Head of caudate nucleus (tissue), 42 donors: ENCODE measurements at places on chromosomes 4 and X.

DNA sequence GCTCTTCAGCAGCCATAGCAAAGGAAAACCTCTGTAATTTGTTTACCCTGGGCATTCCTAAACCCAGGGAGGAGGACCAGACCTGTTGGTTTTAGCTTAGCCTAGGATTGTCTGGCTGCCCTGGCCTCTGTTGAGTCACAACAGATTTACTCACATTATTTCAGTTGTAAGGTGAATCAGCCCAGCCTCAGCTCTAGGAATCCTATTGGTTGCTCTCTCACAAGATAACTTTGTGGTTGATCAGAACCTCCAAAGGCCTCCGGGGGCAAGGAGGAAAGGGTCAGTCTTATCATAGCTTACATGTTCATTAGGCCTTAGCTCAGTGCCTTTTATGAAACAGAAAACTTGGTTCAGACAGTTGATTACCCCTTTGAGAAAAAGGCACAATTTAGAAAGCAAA lies 41.0 kb downstream of the PDK3 start:
- no peak for DNase-seq

DNA sequence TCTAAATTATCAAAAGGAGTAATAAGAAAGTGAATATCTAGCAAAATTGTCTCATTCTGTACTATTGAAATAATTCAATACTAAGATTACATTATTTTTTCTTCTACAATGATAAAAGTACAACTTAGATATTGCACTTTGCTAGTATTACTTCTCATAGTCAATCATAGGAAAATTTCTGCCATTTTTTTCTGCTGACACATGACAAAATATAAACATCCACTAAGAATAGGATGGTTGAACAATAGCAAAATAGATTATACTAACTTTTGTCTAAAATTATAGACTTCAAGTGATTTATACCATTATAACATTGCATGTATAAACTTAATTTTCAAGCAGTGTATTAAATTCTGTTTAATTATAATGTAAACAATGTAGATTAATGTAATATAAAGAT lies 540.2 kb downstream of the PDHA2 start:
- no peak for DNase-seq

GRCh38 chr4:3724319-3725231 lies 41.6 kb upstream of the ADRA2C start:
- peak; percentile 39 for DNase-seq

DNA sequence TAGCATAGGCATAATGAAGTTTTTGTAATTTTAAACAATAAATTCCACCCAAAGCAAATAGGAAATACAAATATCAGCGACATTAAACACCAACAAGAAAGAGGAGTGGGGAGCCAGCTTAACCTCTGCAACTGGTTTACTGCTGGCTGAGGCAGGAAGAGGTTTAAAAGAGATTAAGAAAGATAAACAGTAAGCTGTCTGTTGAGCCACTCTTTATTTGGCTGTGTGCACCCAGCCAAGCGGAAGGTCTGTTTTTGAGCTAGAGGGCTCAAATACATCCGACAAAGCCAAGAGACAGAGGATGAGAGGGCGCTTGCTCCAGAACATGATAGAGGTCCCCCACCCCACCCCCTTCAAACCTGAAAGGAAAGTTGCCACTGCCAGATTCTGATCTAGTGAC lies 191.4 kb downstream of the MGST2 start:
- no peak for DNase-seq

GRCh38 chrX:128436397-128437103 lies 384.3 kb upstream of the ACTRT1 start:
- DNase-seq, result no peak

- DNase-seq, result no peak
These were observed 13.0 kb downstream of the CORIN start for GRCh38 chr4:47824840-47825239.

DNA sequence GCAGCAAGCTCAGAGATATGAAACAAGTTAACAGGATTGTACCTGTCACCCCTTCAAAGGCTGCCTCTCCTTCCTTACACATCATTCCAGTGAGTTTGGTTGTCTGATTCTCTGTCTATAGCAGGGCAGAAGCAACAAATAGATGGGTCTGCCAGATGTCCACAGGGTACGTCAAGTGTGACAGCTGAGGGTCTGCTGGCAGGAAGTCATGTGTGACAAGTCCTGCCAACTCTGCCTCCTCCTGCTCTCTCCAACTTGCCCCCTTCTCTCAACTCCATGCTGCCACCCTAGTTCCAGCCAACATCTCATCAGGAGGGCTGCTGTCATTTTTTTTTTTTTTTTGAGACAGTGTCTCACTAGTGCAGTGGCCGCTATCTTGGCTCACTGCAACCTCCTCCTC lies 109.2 kb downstream of the NSUN7 start:
- DNase-seq, result peak; percentile 3

GRCh38 chr4:83323136-83323535 lies 11.5 kb downstream of the HPSE start:
- no peak for DNase-seq

DNA sequence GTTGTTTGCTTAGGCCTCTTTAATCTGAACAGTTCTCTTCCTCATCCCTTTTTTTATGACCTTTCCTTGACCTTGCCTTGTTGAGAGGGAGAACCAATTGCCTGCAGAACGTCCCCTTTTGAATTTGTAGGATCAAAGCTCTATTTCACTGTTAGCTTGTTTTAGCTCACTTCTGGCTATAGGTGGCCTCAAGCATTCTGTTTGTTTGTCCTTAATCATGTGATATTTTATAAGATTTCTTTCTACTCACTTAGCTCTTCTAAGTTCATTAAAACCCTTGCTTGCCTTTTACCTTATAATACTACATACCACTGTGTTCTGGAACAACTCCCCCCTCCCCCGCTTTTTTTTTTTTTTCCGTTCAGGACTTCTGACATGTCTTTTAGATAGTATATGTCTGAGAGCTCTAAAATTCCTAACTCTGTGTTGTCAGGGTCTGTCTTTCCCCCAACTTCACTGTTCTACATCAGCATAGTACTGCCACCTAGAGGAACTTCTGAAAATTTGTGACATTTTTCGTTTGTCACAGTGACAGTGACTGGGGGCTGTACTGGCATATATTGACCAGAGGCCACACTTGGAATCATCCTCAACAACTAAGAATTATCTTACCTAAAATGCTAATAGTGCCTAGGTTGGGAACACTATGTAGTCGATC lies 128.5 kb downstream of the LARP7 start:
- DNase-seq, result no peak

DNA sequence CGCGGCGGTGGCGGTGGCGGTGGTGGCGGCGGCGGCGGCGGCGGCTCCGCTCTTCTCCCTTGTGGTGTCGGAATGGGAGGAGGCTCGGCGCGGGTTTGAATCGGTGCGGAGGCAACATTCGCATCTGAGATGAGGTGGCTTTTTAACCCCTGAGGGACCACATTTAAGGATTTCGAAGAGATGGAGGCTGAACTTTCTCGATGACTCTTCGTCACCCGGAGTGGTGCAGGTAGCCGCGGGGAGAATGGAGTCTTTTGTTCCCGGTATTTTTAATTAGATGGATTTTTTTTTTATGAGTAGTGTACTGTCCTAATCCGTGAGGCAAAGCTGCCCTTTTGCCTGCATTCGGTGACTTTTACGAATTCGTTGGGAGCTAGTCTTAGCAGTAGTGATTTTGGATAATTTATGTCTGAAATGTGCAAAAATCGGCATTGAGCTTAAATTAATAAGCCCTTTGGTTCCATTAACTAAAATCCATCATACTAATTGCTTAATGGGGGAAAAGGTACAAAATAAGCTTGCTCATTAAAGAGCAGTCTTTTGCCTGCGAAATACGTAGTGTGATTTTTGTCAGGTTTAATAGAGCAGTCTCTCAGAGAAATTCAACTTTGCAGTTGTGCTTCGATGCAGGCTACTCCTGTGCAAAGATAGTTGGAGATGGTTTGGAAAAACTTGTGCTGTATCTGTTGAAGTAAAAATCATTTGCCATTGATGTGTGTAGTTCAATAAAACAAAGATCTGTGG lies 206.2 kb downstream of the TENM3 start:
- DNase-seq, result peak; percentile 60

DNA sequence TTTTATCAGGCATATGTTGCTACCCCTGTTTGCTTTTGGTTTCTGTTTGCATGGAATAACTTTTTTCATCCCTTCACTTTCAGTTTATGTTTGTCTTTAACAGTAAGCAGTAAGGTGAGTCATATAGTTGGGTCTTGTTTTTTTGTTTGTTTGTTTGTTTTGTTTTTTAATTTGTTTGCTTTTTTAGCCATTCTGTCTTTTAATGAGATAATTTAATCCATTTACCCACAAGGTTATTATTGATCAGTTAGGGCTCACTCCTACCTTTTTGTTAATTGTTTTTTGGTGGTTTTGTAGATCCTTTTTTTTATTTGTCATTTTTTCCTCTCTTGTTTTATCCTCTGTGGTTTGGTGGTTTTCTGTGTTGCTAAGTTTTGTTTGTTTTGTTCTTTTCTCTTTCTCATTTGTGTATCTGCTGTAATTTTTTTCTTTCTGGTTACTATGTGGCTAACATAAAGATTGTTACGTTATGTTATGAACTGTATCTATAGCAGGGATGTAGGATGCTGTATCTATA lies 379.5 kb upstream of the MAD2L1 start:
- DNase-seq, result no peak

DNA sequence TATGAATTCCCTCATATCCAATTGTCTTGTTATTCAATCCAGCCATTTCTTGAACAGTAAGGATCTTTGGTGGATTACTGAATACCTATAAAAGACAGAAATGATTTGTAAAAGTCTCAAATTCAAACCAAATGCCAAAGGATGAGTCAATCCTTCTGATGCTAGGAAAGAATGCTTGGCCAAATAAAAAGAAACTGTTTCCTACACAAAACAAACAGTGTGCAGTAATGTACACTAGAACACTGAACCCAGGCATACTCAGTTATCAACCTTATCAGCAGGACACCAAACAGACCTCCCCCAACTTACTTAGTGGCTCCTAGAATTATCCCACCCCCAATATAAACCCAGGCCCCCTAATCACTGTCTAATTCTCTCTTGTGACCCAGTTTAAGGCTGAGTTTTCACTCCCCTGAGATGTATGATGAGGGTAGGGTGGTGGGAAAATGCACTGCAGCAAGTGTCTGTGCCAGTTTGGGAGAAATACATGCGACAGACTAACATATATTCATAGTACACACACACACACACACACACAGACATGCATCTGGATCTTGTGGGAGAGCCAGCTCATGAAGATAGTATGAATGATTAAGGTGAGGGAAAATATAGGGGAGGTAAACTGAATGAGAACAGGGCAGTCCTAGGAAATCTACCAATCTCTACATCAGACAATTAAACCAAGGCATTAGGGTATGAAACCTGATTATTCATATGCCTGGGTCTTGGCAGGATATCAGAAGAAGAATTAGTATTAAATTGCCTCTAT lies 35.0 kb downstream of the CLDN2 start:
- DNase-seq, result no peak

GRCh38 chrX:153638436-153639176 lies 8.4 kb upstream of the DUSP9 start:
- no peak for DNase-seq

- DNase-seq, result no peak
These were observed 47.1 kb downstream of the FHDC1 start for GRCh38 chr4:152983221-152983620.

DNA sequence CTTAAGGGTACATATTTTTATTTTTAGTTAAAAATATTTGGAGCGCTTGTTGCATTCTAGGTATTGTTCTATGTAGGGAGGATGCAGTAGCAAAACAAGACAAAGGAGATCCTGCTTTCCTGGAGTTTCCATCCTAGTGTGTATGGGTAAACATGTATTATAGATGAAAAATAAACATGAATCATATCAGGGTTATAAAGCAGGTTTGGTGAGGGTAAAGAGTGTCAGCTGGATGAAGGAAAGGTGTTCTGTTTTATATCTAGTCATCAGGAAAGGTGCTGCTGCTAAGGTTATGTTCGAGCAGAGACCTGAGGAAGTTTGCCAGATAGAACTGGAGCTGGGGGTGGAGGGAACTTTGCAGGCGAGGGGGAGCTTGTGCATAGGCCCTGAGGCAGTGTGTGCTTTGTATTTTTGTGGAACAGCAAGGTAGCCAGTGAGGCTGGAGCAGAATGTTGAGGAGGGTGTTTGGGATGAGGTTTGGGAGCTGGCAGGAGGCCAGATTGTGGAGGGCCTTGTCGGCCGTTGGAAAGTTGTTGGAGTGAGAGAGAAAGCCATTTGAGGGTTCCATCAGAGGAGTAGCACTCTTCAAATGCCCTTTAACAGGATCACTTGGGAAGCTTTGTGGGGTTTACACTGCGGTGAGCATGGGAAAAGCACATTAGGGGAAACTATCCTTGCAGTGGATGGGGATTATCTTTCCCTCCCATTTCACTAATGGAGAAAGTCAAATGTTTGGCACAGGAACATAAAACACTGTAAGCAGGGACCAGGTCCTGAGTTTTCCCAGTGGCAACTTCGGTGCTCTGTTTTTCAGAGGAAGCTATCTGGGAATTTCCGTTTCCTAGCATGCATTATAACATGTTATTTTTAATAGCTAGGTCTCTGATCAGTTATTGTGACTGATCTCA lies 35.9 kb downstream of the AFF1 start:
- DNase-seq, result no peak

DNA sequence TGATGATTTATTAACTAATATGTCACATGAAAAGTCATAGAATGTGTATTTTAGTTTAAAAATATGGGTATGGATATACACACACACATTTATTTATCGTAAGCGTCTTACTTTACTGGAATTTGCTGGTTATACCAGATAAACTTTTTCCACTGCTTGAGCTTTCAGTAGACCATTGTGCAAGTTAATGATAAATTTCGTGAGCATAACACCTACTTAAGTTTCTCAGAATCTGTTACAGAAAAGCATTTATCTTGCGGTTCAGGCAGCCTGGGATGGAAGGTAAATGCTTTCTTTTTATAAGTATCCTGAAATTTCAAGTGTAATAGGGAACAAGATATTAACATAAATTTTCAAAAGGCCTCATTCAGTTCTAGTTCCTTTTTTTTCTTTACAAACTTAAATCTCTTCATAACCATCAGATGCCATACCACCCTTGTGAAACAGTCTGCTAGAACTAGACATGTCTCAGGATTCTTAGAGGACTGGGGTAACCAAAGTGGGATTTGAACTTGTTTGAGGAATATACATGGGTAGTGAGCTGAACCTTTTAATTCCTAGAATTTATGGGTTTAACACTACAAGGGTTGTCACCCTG lies 27.7 kb downstream of the ATP7A start:
- DNase-seq, result no peak

GRCh38 chr4:122009524-122009923 lies 57.7 kb upstream of the TRPC3 start:
- no peak for DNase-seq

DNA sequence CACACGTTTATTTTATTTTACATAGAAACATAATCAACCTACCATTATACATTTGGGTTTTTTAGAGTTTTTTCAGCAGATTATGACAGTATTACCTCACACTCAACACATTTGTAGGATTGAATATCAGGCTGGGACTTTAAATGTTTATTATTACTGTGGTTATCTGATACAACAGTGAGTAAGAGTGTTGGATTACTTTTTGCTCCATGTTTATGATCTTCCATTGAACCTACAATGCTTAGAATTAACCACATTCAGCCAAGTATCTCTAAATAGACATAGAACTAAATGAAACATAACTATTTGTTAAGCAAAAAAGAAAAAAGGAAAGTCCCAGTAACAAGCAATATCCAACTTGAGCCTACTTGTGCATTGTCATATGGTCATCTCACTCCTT lies 607.4 kb upstream of the PITX2 start:
- DNase-seq, result no peak

GRCh38 chr4:102139132-102139573 lies 206.1 kb downstream of the SLC39A8 start:
- no peak for DNase-seq

GRCh38 chr4:112128452-112128851 lies 16.8 kb upstream of the FAM241A start:
- DNase-seq, result no peak
